ENCODE measurements at places on chromosomes 6 and 20.
A peak's percentile ranks its signal among the peaks of the same experiment; 100 is the strongest.

DNA sequence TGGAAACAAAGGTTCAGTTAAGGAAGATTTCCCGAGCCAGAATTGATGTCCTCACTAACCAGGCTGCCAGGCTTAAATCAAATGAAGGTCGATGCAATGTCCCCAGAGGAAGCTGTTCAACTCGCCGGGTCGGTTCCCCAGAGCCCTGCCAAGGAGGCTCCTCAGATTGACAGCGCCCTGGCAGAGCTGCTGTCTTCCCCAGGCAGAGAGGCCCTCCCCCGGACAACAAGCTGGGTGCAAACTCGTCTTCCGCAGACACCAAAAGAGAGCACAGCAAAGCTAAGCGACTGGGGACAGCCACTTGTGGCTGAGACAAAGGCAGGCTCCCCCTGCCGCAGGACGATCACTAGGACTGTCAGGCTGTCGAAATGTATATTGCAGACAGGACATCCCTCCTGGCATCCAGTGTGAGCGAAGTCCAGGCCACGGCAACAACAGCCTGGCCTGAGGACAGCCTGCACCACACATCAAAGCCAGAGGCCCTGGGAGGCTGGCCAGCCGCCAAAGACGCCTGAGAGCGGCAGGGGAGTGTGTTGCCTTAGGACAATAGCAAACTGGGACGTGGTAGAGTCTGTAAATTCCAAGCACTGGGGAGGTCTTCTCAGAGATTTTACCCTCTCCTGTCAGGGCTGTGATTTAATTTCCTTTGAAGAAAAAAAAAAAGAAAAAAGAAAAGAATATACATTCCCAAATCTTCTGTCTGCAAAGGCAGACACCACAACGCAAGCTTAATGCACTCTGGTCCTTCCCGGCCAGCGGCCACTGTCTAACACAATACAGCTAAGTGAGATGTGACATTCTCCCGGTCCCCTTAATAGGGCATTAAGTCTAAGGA, 99.1 kb downstream of the HIVEP2 start:
- peaks cover 41% of the 10 kb centered on the region for H3K4me1 ChIP-seq
- peak overlapping the region; percentile 30 for H3K4me3 ChIP-seq
- H3K36me3 ChIP-seq = no peaks in the 10 kb centered on the region
- no peaks in the 10 kb centered on the region for H3K27me3 ChIP-seq

GRCh38 chr6:37127961-37128862, 41.7 kb upstream of the PIM1 start:
- peak overlapping the region; percentile 6 for H3K27ac ChIP-seq
- no peaks in the 10 kb centered on the region for H3K27me3 ChIP-seq
- peaks cover 23% of the 10 kb centered on the region for H3K4me1 ChIP-seq
- H3K4me3 ChIP-seq = no peak overlapping the region
- peak; percentile 70 for DNase-seq

- H3K4me3 ChIP-seq = no peak overlapping the region
- no peak for DNase-seq
- peaks cover 45% of the 10 kb centered on the region for H3K36me3 ChIP-seq
- H3K4me1 ChIP-seq = no peaks in the 10 kb centered on the region
Observed at GRCh38 chr6:4950836-4951533, 52.9 kb downstream of the RPP40 start.

GRCh38 chr6:109227646-109228045, 132.3 kb downstream of the CEP57L1 start:
- DNase-seq = no peak
- no peaks in the 10 kb centered on the region for H3K36me3 ChIP-seq
- no peaks in the 10 kb centered on the region for H3K4me1 ChIP-seq
- H3K27me3 ChIP-seq = no peaks in the 10 kb centered on the region
- H3K27ac ChIP-seq = no peak overlapping the region

DNA sequence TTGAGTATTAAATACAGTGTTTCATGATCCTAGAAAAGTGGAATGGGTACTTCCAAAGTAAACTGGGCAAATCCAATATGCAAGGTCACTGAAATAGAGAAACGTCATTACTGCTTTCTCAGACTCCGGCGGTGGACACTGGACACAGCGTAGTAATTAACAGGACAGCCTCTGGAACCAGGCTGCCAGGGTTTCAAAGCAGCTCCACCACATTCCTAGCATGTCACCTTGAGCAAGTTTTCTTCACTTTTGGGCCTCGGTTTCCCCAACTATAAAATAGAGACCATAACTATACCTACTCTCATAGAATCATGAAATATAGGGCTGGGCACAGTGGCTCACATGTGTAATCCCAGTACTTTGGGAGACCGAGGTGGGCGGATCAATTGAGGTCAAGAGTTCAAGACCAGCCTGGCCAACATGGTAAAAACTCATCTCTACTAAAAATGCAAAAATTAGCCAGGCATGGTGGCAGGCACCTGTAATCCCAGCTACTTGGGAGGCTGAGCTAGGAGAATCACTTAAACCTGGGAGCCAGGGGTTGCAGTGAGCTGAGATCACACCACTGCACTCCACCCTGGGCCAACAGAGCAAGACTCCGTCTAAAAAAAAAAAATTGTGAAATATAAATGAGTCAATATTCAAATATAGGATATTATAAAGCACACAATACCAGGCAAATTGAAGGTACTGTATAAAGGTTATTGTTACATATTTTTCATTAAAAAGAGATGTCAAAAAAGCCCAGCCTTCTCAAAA, 24.9 kb downstream of the ARHGAP18 start:
- H3K4me3 ChIP-seq = no peak overlapping the region
- H3K27me3 ChIP-seq = no peaks in the 10 kb centered on the region
- H3K36me3 ChIP-seq = no peaks in the 10 kb centered on the region
- no peak for DNase-seq
- H3K27ac ChIP-seq = peak overlapping the region; percentile 86
- H3K4me1 ChIP-seq = peaks cover 63% of the 10 kb centered on the region

DNA sequence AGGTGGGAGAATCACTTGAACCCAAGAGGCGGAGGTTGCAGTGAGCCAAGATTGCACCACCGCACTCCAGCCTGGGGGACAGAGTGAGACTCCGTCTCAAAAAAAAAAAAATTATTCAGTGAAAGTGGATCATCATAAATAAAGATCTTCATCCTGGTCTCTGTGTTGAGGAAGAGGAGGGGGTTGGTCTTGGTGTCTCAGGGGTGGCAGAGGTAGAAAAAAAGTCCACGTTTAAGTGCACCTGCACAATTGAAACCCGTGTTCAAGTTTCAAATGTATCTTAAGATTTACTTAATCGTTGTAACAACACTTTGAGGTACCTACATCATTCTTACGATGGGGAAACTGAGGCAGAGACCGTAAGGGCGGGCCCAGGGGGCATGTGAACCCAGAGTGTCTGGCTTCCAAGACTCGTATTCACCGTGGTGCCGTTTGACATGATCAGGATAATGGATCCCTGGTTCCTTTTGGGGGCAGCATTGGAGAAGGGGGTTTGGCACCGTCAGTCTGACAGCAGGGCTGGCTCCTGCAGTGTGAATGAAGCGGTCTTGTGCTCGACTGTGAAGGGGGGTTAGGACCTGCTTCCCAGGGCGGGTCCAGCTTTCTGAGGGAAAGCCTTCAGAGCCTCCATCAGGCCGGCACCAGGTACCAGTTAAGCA, 32.9 kb upstream of the ID1 start:
- peak overlapping the region; percentile 89 for H3K27ac ChIP-seq
- peaks cover 4% of the 10 kb centered on the region for H3K36me3 ChIP-seq
- peaks cover 35% of the 10 kb centered on the region for H3K4me1 ChIP-seq
- DNase-seq = no peak
- no peaks in the 10 kb centered on the region for H3K27me3 ChIP-seq

GRCh38 chr20:13817342-13817741, 32.5 kb downstream of the NDUFAF5 start:
- DNase-seq = no peak
- no peaks in the 10 kb centered on the region for H3K27me3 ChIP-seq
- no peak overlapping the region for H3K27ac ChIP-seq
- H3K36me3 ChIP-seq = peaks cover 37% of the 10 kb centered on the region
- H3K4me1 ChIP-seq = peaks cover 3% of the 10 kb centered on the region

DNA sequence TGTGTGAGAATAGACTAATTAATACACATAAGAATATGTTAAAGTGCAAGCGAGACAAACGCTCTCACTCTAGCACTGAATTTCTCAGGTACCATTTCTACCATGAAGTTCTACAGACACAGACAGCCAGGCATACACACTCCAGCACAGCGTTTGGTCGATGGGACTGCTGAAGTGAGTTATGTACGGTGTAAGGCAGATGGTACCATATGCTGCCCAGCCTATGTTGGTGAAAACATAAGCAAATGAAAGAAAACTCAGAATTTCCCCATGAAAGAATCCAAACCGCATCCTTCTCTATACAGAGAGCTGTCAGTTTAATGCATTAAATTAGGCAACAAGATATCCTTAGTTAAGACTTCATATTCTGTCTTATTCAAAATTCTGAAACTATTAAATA, 34.9 kb downstream of the AGPAT4 start:
- DNase-seq = no peak
- H3K36me3 ChIP-seq = no peaks in the 10 kb centered on the region
- no peak overlapping the region for H3K4me3 ChIP-seq

GRCh38 chr20:3854462-3854871, 7.8 kb downstream of the MAVS start:
- H3K4me3 ChIP-seq = no peak overlapping the region
- H3K4me1 ChIP-seq = peaks cover 7% of the 10 kb centered on the region
- H3K27ac ChIP-seq = no peak overlapping the region
- no peak for DNase-seq
- H3K36me3 ChIP-seq = peaks cover 36% of the 10 kb centered on the region

DNA sequence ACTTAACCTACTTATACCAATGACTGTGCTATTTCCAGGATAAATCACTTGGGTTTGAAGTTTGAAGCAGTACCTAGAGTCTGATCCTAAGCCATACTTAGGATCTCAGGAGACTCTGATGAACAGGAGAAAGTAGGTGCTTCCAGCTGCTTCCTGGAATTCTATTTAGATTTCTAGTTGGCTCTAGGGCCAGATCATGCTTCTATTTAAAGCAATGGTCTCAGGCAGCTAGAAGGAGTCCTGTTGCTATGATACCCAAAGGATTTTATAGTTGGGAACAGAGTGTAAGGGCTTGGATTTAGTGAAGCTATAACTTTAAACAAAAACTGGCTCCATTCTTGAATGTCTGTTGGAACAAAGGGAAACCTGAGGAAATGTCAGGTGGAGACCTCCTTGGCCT, 52.4 kb upstream of the TINAG start:
- H3K27me3 ChIP-seq = no peaks in the 10 kb centered on the region
- no peak overlapping the region for H3K27ac ChIP-seq
- DNase-seq = no peak
- H3K4me1 ChIP-seq = no peaks in the 10 kb centered on the region

DNA sequence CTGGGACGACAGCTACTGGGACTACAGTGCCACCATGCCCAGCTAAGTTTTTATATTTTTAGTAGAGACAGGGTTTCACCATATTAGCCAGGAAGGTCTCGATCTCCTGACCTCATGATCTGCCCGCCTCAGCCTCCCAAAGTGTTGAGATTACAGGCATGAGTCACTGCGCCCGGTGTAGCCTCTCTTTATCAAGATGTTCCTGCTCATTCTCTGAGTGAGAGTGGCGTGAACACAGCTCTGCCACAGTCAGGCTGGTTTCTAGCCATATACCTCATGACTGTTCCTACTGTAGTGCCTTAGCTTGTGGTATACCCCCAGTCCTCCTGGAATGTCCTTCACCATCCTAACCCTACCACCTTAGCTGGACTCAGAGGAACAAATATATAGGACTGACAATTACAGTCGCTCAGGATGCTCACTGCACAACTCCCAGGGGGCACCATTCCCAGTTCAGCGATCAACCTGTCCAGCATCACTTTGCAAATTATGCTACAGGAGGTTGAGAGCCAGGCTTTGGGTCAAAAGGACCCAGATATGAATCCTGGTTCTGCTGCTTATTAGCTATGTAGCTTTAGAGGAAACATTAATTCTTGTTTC, 86.3 kb downstream of the CHMP4B start:
- H3K4me1 ChIP-seq = no peaks in the 10 kb centered on the region
- DNase-seq = no peak
- no peaks in the 10 kb centered on the region for H3K27me3 ChIP-seq
- H3K27ac ChIP-seq = no peak overlapping the region
- no peak overlapping the region for H3K4me3 ChIP-seq

Data from upper lobe of left lung (tissue), 6 donors.